ENCODE measurements at places on chromosomes 12 and 14.

DNA sequence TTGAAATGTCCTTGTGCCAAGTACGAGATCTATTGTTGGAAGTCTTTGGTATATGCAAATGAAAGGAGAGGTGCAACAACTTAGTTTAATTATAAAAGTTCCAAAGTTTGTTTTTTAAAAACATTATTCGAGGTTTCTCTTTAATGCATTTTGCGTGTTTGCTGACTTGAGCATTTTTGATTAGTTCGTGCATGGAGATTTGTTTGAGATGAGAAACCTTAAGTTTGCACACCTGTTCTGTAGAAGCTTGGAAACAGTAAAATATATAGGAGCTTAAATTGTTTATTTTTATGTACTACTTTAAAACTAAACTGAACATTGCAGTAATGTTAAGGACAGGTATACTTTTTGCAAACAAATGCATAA is 2.3 kb downstream of the HSPA2 start:
- DNase-seq: no peak

- no peak for DNase-seq
Observed at GRCh38 chr12:126084480-126084879, 1019.2 kb downstream of the AACS start.

GRCh38 chr12:108457006-108457733 is 57.9 kb upstream of the FICD start:
- DNase-seq: peak; percentile 28

GRCh38 chr12:12439636-12440035 is 82.8 kb downstream of the BORCS5 start:
- DNase-seq: peak; percentile 46
